ENCODE measurements at places on chromosomes 5 and 9. TPM values are rescaled to one million over a fixed set of nuclear protein-coding genes. Genes with fewer than 3 reads are reported as not detected.

The SPATA31A3 gene
- polyA plus RNA-seq: not detected

The SLC6A3 gene
- polyA plus RNA-seq: not detected

- no peak for DNase-seq
These were observed 106.1 kb upstream of the CDH9 start for GRCh38 chr5:27144456-27144855.

The GRM6 gene
- polyA plus RNA-seq: not detected

GRCh38 chr5:139155333-139155732 lies 42.8 kb downstream of the SIL1 start:
- no peak for DNase-seq

DNA sequence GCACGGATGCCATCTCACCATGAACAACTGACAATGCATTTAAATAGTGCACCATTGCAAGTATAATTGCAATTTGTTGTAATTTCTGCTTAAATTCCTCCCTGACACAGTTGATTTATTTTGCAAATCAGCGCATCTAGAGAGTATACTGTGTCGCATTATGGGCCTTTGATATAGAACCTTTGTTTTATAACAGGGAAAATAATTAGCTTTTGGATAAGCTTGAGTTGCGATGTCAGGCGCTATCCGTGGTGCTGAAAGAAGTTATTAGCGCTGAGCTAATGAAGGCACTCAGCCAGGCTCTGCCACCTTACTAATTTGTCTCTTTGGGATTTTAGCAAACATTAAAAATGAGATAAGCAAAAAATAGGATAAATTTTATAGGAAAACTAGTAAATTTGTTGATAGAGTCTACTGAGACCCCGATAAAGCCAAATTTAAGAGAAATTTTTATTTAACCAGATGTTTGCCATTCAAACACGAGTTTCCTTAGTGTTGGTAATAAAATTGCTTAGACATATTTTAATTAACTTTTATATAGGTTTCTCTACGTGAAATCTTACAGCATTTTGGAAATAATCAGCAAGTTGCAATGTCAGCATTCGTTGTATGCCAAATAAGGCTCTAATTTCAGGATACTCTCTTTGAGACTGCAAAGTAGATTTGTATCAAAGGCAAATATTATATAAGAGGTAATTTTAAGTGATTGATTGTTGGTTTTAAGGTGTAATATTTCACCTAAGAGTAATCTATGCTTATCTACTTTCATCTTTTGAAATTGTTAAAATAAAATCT lies 355.5 kb downstream of the TLR4 start:
- DNase-seq: peak; percentile 0

The C5orf52 gene
- polyA plus RNA-seq: not detected

DNA sequence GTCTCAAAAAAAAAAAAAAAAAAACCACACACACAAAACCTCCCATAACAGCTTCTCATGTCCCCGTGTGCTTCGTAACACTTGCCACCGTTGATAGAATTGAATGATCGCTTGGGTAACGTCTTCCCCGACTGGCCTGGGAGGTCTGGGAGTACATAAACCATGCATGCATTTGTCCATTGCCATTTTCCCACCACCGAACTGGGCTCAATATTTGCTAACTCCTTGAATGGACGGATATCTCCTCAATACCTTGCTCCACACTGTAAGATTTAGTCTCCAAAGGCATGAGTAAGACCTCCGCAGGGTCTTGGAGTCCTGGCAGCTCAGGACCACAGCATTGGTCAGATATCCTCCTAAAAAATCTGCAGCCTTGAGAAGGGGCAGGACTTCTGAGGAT lies 3.2 kb upstream of the P4HA2 start:
- no peak for DNase-seq

The QRFP gene
- not detected for polyA plus RNA-seq

The CDX1 gene
- polyA plus RNA-seq: not detected

The GTF2H2C gene
- 24.8 TPM for polyA plus RNA-seq

GRCh38 chr5:115796656-115797055 lies 19.8 kb downstream of the CDO1 start:
- no peak for DNase-seq

DNA sequence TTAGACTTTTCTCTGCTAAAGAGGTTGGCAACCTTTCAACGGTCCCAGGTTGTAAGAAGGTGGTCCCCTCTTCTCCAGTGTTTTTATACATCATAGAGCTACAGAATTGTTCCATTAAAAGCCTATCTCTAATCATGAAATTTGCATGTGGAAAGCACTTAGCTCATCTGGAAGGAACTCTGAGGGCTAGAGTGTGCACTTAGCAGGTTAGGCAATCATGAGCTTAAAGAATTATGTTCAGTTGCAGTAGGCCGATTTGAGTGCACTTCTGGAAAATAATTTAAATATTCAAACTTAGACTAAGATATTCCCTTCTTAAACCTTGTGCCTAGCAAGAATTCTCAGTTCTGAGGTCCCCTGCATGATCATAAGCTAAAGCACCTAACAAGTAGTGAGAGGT lies 468.7 kb downstream of the SPATA31D1 start:
- no peak for DNase-seq

GRCh38 chr5:72509401-72509800 lies 2.2 kb upstream of the ZNF366 start:
- DNase-seq: no peak
